ENCODE measurements at places on chromosomes 2 and 18.
A peak's percentile ranks its signal among the peaks of the same experiment; 100 is the strongest.

GRCh38 chr2:68237976-68238580 is 14.3 kb downstream of the PPP3R1 start:
- DNase-seq, result no peak

DNA sequence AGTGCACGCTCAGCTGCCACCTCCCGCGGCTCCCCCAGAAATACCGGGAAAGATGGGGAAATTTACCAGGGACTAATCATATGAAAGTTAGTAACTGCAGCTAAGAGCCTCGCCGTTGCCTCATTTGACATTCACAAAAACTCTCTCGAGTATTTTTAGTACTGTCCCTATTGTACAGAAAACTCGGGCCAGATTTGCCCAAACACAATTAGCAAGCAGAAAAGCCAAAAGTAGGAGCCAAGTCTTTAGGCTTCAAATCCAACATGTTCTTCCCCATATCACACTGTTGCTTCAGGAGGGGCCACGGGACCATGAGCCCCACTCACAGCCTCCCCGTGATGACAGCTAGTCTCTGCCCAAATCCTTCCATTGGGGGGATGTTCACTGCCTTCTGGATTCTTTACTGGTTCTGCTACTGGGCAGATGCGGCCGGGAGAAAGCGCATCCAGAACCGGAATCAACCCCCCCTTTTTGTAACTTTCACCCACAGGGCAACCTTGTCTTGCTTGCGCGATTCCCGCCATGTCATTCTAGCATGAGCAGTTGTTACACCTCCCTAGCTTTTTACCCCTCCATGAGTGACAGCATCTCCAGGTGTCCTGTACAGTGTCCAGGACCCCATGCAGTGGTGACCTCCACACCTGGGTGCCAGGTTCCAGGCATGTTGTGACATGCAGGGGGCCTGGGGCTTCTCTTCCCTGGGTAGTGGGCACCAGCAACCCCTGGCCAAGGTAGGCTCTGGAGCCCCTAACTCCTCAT is 35.2 kb downstream of the CENPO start:
- DNase-seq, result no peak

GRCh38 chr2:110707386-110707965 is 24.9 kb upstream of the ACOXL start:
- no peak for DNase-seq

GRCh38 chr2:82282111-82282882 is 1977.7 kb upstream of the LRRTM1 start:
- DNase-seq, result no peak

GRCh38 chr18:5237723-5238370 is 40.8 kb upstream of the AKAIN1 start:
- DNase-seq, result peak; percentile 85

GRCh38 chr2:215362562-215362904 is 50.7 kb downstream of the ATIC start:
- DNase-seq, result no peak

DNA sequence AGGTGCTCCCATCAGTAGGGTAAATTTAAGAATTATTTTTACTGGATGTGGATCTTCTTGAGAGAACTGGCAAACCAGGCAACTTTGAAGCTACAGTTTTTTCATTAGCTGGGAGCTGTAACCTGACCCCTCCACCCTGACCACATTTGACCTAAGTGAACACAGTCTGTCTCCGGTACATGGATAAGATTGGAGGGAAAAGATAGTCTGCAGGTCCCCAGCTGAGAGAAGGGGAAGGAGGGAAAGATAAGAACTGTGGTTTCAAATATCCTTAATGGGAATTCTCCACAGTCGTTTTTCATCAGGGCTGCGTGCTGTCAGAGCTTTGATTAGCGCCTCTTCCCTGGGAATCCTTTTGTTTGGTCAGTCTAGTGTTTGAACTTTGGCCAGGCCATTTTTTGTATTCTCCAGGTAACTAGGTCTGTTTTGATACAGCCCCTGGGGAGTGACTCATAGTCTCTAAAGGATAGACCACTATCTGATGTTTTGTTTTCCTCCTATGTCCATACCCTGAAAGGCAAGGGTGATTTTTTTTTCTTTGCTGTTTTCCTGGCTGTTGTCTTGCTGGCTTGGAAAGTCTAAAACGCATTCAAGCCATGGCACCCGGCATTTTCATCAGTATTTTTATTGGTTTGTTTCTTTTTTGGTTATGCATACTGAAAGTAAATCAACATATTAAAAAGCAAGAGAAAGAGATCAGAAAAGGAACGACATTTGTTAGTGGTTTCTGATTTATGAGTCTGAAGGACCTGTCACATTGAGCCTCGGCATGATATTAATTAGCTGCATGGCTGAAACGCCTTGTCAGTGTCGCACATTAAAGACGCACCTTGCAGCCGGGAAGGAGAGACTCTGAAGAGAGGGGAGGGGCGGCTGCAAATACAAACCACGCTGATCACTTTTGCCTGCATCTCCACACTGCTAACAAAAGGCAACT is 183.4 kb upstream of the FN1 start:
- no peak for DNase-seq

GRCh38 chr2:83967854-83968253 is 491.2 kb downstream of the SUCLG1 start:
- DNase-seq, result no peak

DNA sequence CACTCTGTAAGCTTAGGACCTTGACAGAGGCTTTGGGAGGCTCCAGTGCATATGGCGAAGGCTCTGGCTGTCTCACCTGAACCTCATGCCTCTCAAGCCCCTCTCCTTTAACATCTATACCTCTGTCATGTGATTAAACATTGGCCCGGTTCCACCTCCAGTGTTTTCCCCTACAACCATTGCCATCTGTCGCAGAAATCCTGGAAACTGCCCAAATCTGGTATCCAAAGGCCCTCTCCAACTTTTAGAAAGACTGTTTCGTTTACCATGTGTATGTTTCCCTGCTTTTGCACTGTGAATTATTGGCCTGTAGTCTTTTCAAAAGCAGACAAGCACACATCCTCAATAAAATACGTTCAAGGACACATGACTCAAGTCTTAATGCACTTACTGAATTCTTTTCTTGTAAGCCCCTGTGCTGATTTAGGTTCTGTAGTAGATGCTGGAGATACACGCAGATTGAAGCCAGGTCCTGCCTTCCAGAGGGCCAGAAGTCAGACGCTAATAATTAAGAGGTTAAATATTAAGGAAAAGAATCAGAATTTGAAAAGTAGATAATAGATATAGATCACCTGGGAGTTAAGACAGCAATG is 386.4 kb upstream of the SLC14A2 start:
- DNase-seq, result no peak

DNA sequence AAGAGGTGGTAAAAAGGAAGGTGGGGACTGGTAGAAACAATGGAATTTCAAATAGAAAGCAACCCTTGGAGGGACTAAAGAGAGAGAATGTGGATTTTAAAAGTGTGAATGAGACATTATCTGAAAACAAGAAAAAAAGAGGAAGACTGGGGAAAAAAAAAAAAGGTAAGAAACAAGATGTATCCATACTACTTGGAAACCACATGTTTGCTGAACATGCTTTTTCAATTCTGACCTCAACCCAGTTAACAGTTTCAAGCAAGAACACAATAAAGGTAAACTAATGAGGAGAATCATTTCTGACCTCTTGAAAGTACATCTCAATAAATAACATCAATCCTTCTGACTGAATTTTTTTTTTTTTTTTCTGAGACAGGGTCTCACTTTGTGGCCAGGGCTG is 2.6 kb downstream of the FARSB start:
- DNase-seq, result no peak

GRCh38 chr2:100882645-100883613 is 63.0 kb downstream of the NPAS2 start:
- no peak for DNase-seq

DNA sequence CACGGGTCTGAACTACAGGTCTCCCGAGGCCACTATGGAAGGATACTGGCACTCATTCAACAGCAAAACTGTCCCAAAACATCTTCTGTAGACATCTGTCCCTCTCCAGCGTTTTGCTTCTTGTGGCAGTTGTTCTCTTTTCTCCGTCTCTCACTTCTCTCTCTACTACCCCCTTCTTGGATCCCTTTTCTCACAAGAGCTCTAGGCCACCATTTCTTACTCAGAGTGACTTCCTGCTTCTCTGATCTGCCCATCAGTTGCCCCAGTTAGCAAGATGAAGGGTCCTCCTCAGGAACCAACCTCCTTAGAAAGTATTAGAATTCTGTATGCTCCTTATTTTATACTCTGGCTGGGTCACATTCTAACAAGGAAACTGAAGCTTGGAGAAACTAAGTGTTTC is 32.6 kb downstream of the BCL2 start:
- no peak for DNase-seq

DNA sequence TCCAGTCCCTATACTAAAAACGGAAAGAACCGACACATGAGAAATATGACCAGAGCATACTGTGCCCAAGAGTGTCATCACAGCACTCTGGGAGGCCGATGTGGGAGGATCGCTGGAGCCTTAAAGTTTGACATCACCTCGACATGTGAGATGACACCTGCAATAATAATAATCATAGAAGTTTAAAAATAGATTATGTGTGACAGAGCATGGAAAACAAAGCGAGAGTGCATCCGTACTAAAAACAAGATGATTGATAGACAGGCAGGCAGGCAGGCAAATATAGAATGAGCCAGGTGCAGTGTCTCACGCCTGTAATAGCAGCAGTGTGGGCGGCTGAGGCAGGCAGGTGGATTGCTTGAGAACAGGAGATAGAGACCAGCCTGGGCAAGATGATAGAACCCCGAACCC is 114.8 kb upstream of the ANKRD30BL start:
- DNase-seq, result no peak

DNA sequence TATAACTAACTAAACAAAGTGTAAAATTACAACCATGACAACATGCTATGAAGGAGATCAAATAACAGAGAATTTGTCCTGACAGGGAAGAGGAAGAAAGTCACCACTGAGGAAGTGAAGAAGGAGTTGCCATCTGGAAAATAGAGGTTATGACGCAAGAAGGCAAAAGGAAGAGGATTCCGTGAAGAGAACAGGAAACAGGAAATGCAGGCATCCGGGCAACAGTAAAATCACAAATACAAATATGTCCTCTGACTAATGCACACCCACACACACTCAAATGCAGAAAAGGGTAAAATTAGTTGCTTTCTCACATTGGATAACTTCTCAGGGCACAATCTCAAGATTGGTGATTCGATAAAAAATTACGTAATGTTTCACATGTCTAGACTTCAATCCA is 278.4 kb downstream of the TMX3 start:
- DNase-seq, result no peak

DNA sequence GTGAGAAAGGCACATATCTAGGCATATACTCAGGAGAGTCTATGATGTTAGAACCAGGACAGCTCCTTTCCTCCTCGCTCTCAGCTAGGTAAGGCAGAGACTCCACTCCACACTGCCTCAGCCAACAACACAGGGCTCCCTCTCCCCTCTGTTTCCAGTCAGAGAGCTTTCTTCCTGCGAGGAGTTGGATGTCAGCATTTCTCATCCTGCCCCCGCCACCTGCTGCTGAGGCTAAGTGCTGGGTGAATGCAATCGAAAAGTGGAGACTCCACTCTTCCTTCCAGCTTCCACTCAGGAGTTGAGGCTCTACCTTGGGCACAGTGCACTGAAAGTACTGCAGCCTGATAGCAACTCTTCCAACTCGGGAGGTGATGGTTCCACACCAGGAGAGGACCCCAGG is 177.2 kb upstream of the RAB6C start:
- DNase-seq, result no peak

DNA sequence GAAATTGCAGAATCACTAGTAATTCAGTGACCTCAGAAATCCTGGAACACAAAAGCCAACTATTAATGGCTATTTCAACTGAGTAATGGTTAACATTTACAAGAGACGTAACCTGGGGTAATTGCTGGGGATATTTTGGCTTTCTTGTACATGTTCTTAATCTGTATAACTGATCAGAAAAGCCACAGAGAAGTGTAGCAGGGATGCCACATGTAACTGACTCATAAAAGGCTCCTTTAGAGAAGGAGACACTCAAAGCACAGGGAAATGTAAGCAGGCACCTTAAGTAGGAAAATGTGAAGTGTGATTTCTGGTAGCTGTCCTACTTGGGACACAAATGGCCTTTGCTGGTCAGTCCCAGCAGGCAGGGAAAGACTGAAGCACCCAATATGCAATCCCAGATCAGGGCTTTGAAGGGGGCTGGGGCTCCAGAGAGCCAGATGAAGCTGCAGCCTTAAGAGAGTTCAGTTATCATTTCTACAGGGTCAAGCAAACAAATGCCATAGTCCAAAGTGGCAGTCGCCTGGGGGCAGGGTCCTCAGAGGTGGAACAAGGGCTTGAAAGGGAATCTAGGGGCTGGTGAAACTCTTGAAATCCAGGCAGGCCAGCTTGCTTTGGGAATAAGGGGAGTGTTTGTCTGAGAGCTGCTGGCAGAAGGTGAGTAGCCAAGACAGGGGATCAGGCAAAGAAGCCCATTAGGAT is 7.2 kb upstream of the SPOPL start:
- DNase-seq, result no peak

- DNase-seq, result no peak
Measured at GRCh38 chr2:144875290-144875969, 355.5 kb upstream of the ZEB2 start.

GRCh38 chr2:32711219-32711618 is 83.4 kb downstream of the TTC27 start:
- no peak for DNase-seq

DNA sequence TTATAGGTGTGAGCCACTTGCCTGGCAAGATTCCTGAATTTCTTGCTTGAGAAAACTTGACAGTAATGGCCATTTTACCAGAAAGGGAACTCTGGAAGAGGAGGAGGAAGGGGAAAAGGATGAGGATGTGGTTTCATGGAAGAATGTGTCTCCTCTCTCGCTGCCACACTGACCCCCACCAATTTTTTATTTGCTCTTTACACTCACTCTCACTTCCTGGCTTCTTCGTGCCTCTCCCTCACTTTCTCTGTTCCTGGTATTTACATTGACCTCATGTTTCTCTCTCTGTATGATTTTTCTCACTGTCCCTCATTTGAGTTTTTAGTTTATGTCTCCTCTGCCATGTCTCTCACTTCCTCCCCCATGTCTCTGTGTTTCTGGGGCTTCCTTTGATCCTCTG is 134.5 kb upstream of the CAB39 start:
- DNase-seq, result no peak

DNA sequence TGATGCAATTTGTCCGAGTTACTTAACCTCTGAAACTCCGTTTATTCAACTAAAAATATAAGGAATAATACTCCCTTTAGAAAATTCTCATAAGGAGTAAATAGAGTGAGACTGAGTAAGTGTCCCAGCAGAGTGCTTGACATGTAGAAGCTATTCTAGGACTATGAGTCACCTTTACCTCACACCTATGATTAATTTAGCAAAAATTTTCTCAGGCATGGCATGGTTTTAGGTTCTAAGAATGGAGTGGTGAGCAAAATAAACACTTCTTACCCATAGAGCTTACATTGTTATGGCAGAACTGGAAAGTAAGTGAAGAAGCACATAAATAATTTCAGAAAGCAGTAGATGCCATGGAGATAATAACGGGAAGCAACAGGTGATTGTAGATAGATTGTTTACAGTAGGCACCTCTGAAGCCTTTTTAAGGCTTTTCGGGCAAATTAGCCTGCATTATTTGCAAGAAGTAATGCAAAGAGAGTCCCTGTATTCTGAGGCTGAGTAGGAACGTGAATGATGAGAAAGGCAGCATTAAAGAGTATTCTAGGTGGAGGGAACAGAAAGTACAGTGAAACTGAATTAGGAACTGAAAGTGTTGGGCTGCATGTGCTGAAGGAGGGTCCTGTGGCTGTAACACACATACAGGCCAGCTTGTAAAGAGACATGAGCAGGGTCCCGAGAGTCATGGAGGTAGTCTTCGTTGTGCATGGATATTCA is 209.2 kb downstream of the ZNF407 start:
- no peak for DNase-seq

GRCh38 chr2:144607891-144608521 is 88.1 kb upstream of the ZEB2 start:
- DNase-seq, result no peak
